ENCODE measurements at places on chromosomes 2 and 18. TPM values are rescaled to one million over a fixed set of nuclear protein-coding genes. Genes with fewer than 3 reads are reported as not detected.

Gene SERPINB13
- not detected for total RNA-seq

GRCh38 chr2:192208848-192209247 lies 14.1 kb upstream of the TMEFF2 start:
- no peak for DNase-seq

Gene LAMA3
- 0.09 TPM for total RNA-seq

DNA sequence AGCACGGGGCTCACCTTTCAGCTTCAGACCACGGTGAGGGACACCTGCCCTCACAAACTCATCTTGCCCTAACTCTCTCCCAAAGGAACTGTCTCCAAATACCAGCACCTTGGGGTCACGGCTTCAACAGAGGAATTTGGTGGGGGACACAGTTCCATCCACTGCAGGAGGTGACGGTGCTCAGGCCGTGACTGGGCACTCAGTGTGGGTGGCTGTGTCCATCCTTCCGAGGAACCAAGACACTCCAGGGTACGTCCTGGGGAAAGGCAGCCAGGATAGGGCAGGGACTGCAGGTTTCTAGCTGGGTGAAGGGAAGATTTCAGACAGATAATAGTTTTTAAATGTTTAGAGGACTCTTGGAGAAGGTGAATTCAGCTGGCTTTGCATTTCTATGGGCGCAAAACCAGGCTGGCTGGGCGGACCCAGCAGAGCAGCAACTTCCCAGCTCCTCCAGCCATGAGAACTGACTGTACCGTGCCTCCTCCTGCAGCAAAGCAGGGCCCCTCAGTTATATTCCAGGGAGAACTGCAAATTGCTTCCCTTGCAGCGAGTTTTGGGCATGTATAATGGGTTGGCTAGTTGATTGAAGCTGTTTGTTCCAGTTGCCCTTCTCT lies 23.9 kb upstream of the ALLC start:
- DNase-seq: no peak

Gene MEX3C
- 66.9 TPM for total RNA-seq

DNA sequence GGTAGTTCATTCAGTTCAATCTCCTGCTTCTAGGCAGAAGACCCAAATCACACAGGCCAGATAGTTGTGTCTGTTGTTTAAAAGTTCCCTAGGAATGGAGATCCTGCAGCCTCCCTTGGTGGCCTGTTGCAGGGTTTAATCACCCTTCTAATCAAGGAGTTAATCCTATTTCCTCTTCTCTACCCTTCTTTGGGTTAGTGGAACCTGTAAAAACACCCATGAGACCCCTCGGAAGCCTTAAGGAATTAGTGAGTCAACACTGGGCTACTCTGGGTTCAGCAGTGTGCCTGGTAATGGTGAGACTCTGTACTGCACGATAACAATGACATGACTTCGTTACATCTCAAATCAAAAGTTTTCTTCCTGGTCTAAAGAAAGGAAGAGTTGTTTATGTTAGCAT lies 217.6 kb upstream of the NRP2 start:
- no peak for DNase-seq

DNA sequence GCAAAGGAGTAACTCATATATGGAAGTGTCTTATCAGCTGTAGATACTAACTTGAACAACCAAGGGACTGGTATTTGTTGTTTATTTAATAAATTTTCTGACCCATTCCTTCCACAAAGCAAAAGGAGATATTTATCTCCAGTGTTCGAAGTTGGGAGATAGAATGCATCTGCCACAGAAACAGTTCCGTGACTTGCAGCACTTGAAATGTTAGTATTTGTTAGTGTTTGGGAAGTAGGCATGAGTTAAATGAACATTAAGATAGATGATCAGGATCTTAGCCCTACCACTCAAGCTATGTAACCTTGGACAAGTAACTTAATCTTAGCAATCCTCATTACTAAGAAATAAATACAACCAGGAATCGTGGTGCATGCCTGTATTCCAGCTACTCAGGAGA lies 12.1 kb upstream of the SULT1C4 start:
- DNase-seq: no peak

Gene IER3IP1
- 11.5 TPM for total RNA-seq

- DNase-seq: no peak
These were observed 85.2 kb downstream of the INO80D start for GRCh38 chr2:206000776-206001175.

DNA sequence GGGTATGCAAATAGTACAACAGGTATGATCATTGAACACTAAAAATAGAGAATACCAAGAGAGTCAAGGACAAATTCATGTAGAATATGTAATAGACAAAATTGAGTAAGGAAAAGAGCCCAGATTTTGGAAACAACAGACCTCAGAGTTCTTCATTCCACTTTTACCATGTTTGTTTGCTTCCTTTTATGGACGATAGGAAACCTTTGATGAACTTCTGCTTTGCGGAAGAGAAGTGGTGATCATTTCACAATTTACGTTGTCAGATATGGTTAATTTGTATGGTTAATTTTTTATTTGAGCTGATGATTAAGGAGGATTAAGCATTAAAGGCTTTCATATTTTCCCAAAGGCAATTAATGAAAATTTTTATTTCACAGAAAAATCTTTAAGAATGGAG lies 16.3 kb downstream of the MARCHF7 start:
- no peak for DNase-seq

- DNase-seq: no peak
These were observed 28.1 kb downstream of the SGPP2 start for GRCh38 chr2:222452422-222452950.

GRCh38 chr2:204625135-204625534 lies 79.9 kb downstream of the PARD3B start:
- DNase-seq: no peak

DNA sequence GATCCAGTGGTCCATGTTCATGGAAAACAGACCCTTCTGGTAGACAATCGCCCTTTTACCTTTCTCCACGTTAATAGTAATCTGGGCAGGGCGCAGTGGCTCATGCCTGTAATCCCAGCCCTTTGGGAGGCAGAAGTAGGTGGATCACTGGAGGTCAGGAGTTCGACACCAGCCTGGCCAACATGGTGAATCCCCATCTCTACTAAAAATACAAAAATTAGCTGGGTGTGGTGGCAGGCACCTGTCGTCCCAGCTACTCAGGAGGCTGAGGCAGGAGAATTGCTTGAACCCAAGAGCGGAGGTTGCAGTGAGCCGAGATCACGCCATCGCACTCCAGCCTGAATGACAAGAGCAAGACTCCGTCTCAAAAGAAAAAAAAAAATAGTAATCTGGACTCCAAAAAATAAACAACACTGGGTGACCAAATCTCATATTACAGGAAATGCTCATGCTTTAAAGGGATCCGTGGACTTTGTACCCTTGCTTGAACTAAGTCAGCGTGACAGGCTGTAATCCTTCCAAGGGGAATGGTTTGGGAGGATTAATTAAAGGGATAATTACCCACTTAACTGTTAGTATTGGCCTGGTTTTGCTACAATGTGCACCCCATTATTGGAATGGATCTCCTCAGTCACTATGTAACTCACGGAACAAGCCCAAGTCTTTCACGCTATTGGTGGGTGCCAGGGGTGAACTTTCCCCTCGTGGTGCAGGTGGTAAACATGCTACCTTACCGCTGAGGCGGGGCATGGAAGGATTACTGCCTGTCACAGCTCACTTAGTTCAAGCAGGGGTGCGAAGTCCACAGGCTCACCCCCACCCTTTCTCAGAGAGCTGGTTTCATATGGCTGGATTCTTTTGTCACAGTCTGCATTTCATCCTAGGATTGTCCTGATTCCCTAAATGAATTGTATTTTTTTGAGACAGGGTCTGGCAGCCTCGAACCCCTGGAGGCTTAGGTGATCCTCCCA lies 36.7 kb downstream of the PROC start:
- DNase-seq: no peak

DNA sequence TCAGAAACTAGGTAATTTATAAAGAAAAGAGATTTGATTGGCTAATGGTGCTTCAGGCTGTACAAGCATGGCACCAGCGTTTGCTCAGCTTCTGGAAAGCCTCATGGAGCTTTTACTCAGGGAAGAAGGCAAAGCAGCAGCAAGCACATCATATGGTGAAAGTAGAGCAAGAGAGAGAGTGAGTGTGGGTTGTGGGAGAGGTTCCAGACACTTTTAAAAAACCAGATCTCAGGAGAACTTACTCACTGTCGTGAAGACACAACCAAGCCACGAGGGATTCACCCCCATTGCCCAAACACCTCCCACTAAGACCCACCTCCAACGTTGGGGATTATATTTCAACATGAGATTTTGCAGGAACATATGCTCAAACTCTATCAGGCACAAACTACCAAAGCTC lies 554.6 kb upstream of the TNP1 start:
- no peak for DNase-seq

DNA sequence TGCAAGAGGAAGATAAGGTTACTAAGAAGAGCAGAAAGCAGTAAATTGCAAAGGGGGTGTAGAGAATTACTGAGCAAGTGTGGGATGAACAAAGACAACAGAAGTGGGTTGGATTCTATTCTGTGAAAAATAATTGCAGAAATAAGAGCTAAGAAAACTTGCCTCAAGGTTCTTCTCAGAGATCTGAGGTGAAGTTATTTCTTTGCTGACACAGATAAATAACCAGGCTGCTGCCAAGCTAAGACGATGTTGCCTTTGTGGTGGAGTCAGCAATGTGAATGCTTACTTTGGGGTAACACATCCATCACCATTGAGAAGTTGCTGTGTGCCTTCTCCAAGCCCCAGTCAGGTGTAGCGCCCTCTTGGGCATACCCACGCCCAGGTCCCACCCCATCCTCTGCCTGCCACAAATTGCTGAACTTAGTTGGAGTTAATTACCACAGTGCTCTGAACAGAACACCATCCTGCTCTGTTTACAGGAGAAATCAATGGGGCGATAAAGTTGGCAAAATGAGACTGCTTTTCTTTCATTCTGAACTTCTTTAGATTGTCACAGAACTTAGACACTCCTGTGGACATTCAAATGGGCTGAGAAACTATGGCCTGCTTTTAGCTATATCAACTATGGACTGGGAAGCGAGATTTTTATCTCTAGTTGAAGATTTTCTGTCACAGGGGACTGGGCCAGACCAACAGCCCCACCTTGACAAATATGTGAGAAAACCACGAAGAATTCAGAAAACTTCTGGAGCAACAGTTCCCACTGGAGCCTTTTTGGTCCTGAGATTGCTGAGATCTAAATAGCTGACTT lies 283.6 kb downstream of the TMX3 start:
- DNase-seq: no peak

DNA sequence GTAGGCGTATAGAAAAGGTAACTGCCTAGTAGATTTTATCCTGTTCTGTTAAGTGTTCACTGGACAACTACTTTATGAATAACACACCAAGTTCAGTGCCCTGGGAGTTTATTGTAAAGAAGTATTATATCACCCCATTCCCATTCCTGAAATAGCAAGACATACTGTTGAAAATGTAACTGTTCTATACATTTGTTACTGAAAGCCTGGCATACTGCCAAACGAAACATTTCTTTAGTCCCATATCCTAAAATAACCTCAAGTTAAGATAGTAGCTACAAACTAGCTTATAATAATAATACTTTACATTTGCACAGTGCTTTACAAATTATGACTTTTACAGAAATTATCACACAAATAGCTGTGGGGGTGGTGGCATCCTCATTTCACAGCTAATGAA lies 25.1 kb downstream of the SPDYA start:
- DNase-seq: no peak

Gene B4GALT6
- total RNA-seq: 6.5 TPM
